Stimulated activated CD8-positive, alpha-beta memory T cell treated with anti-CD3 and anti-CD28 coated beads, Interleukin-7, amount 100 ng/mL, for 24 hours (primary cell): ENCODE measurements at places on chromosomes 2 and 18.

DNA sequence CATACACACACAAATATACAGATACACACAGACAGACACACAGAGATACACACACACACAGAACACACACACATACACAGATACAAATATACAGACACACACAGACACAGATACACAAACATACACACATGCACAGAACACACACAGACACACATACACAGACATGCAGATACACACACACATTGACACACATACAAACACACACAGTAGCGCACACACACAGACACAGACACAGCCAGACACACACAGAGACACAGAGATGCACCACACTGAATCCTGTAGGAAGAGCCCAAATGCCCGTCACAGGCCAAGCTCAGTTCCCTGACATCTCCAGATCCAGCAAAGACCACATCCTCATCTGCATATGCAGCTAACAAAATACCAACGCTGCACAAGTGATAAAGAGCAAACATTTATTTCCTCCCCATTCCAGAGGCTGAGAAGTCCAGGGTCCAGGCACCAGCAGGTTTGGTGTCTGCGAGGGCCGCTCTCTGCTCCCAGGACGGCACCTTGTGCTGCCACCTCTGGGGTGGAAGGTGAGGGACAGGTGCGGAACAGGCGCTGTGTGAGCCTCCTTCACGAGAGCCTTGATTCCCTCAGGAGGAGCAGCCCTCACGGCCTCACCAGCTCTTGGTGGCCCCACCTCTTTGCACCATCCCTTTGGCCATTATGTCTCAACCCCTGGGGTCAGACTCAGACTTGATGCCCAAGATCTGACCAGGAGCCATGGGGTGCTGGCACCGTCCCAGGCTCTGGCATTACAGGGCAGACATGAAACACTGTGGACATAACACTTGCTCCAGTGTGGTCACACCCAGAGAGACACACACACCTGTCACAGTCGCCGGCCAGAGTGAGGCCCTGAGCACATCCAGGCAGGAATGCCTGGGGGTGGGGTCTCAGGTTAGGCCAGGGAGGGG lies 108.7 kb downstream of the NDUFA10 start:
- DNase-seq = no peak

- DNase-seq = no peak
Observed at GRCh38 chr2:150476809-150477302, 10.6 kb downstream of the RND3 start.

GRCh38 chr2:240205772-240206171 lies 65.3 kb upstream of the OTOS start:
- no peak for DNase-seq

DNA sequence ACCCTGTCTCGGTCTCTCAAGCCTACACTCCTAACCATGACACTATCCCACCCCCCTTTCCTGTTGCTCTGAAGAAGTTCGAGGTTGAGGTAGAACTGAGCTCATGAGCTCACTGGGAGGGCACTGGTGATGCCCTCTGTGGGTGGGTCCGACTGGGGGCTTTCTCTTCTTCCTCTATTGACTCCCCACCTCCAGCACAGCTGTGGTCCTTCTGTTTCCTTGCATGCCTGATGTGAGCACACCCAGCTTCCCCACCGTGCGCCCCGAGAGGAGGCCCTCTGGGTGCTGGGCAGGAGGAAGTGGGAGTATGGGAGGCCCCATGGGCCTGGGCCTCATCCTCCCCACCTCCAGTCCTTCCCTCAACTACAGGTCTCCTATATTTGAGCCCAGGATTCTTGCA lies 20.9 kb downstream of the SPEG start:
- DNase-seq = no peak

DNA sequence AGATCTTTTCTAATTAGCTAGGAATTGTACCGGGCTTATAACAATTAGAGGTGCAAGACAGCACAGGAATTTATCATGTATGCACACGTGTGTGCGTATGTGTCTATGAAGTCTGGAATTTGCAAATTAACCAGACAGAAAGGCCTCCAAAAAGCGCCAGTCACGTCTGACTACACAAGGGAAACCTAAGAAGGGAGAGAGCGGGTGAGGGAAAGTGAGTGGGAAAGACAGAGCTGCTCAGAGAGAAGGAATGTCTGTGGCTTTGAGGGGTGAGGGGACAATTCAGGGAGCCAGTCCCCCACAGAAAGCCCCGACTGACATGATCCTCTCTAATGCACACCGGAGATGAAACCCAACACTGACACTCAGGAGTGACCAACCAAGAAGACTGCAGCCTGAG lies 197.7 kb upstream of the SH3BP4 start:
- DNase-seq = no peak

GRCh38 chr2:138122891-138123290 lies 158.6 kb downstream of the HNMT start:
- DNase-seq = no peak

DNA sequence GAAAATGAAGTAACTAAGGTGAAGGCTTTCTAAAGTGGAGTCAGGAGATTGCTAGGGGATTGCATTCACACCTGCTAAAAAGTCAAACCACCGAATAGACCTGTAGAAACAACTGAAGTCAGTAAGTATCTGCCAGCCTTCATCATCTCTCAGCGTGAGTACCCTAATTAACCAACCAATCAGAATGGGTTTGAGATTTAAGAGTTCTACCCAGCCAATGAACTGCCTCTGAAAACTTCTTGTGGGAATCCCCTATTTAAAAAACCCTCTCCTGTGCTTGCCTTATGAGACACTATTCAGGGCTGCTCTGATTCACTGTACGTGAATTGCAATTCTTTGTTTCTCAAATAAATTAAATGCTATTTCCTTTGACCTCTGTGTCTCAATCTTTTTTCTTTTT lies 3.4 kb upstream of the FAM161A start:
- no peak for DNase-seq

DNA sequence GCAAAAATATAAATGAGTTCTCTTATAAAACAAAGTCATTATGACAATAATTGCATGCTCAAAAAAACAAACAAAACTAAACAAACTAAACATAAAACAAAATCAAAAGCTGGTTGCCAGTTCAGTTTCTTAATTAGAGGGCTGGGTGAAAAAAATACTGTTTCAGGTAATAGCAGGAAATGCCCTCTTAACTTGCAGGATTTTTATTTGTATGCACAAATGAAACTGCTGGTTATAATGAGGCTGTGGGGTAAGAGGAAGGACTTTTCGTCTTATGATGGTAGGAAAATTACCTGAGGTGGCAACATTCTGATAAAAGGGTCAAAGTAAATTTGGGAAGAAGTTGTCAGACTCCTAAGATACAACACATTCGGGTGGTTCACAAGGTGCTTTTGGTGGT lies 21.5 kb upstream of the CDKL4 start:
- no peak for DNase-seq

DNA sequence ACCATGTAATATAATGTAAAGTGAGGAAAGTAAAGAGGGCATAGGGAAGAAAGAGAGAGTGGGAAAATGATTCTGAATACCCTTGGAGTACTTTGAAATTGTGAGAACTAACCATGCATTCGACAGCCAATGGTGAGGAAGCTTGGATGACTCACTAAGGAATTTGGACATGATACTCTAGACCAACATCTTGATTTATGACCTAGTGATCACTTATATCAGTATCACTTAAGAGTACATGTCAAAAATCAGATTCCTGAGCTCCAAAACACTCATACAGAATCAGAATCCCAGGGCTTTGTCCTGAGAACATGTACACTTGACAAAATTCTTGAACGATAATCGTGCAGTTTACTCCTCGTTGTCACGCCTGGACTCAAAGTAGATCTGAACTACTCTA lies 1899.8 kb upstream of the PIK3C3 start:
- no peak for DNase-seq

DNA sequence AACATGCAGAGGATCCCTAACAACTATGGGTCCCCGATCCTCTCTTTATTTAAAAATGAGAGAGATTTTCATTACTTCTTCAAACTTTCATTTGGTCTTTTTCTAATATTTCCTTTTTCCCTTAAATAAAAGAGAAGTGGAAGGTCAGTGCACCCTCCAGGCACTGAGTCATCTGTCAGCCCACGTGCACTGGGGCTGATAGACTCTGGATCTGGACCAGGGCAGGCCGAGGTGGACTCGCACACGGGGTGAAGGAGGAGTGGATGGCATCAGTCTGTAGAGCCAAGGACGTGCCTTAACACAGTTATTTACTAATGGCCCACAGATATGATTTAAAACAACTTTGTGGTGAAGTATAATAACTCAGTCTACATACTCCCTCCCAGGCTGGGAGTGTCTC lies 214.4 kb upstream of the TMEM200C start:
- DNase-seq = no peak

GRCh38 chr18:75216212-75216910 lies 5.8 kb downstream of the TSHZ1 start:
- DNase-seq = no peak

GRCh38 chr2:3278521-3279218 lies 98.9 kb downstream of the EIPR1 start:
- DNase-seq = no peak

DNA sequence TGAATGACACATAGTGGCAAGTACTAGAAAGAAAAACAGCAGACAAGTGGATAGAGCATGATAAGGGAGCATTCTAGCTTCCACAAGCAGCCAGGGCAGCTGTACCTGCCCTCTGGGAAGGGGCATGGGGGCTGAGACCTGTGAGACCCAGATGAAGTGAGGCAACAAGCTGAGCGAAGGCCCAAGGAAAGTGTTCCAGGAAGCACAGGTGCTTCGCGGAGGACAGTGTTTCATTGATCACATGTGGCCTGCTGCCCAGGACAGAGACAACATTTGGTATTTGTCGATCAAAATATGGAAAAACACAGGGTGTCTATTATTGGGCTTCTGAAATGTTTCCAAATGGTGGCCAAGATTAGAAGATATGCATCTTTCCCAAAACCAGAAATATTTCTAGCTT lies 149.1 kb downstream of the ZNF516 start:
- no peak for DNase-seq

- no peak for DNase-seq
Observed at GRCh38 chr2:129747500-129748125, 231.9 kb upstream of the RAB6C start.

GRCh38 chr2:195861821-195862220 lies 204.8 kb downstream of the SLC39A10 start:
- no peak for DNase-seq

DNA sequence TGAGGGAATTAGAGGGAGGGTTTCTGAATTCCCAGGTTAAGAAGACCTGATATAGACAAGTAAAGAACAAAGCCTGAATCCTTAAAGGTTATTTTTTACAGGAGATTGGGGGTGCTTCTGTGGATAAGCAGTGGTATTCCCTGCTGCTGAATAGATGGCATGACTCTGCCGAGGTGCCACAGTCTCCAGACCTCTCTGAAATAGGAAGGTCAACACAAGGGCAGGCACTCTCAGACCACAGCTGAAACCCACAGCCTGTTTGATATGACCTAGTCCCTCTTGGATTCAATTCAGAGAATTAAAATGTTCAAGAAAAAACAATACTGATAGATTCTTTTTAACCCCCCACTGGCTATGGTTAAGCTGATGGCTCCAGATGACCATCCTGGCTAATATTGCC lies 259.3 kb downstream of the PTGR3 start:
- no peak for DNase-seq

GRCh38 chr2:37904993-37905392 lies 20.1 kb upstream of the RMDN2 start:
- no peak for DNase-seq

DNA sequence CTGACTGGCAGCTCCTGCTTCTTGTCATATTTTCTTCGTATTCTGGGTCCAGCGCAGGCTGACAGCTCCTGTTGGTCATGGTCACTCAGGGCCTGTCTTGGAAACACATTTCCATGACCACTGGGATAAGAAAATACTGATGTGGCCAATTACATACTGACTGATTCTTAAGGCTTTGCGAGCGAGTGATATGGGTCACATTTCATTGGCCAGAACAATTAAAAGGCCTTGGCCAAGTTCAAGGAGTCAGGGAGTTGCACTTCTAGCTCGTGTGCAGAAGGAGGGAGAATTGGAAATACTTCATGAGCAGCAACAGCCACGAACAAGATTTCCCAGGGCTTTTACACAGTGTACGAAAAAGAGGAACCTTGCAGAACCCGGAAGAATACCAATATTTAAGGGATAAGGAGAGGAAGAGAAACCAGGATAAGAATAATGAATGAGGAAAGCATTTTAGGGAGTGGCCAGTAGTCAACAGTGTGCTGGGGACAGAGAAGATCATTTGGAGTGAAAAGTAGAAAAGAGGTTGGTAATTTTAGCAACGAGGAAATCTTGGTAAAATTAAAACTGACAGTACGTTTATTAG lies 149.5 kb downstream of the ATP9B start:
- DNase-seq = no peak

- DNase-seq = peak; percentile 64
Observed at GRCh38 chr2:26330114-26330549, 15.8 kb upstream of the SELENOI start.

DNA sequence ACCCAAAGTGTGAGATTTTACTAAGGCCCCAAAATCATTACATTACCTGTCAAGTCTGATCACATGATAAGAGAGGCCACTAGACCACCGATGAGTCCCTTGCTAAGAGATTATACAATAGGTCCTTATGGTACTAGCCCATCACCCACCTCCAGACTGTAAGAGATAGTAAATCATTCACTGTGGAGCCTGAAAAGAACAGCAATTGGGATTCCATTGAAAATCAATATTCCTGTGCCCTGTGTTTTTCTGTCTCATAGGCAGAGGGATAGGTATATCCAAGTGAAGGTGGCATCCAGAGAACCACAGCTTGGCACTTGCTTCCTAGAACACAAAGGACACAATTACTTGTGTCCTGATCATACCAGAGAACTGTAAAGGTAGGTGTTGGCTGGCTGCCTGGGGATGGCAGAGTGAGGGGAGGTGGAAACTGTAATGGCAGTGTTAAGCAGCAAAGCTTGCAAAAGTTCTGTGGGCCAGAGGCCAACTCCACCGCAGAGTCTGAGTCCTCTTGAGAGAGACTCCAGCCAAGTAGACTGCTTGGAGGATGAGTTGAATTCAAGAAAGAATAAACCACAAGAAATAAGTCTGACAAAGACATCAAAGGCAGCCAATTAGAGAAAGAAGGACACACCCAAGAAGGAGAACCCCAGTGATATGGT lies 102.0 kb upstream of the PIEZO2 start:
- no peak for DNase-seq

- DNase-seq = peak; percentile 59
Observed at GRCh38 chr18:12934454-12935071, 13.2 kb upstream of the SEH1L start.

DNA sequence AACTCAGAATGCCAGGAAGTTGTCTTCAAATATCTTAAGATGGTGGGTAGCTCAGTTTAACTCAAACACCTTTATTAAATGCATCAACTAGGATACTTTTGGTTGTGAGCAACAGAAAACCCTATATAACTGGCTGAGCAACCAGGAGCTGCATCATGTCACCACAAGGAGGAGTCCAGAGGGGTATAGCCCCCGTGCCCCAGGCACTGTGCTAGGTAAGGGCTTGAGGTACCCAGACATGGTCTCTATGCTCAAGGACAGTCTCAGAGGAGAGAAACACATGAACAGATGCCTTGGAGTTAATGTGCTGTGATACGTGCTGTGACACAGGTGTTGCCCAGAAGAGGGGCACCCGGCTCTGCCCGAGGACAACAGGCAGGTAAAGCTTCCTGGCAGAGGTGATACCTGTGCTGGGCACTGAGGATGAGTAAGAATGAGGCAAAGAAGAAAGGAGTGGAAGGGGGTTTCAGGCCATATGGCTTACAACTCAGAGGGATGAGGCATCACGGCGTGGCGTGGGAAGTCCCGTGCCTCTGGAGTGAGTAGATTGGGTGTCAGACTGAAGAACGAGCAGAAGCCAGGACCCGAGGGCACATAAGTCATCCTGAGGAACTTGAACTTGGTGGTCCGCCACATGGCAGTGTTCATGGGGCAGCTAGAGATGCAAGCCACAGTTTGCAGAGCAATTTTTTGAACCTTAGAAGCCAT lies 32.0 kb upstream of the CAB39 start:
- no peak for DNase-seq
